Activated CD4-positive, CD25-positive, alpha-beta regulatory T cell treated with anti-CD3 and anti-CD28 coated beads, Interleukin-2, amount 50 U/mL, for 16 hours (primary cell): ENCODE measurements at places on chromosomes 11 and 22.

- DNase-seq = no peak
Observed at GRCh38 chr11:113332638-113333329, 18.4 kb downstream of the TTC12 start.

DNA sequence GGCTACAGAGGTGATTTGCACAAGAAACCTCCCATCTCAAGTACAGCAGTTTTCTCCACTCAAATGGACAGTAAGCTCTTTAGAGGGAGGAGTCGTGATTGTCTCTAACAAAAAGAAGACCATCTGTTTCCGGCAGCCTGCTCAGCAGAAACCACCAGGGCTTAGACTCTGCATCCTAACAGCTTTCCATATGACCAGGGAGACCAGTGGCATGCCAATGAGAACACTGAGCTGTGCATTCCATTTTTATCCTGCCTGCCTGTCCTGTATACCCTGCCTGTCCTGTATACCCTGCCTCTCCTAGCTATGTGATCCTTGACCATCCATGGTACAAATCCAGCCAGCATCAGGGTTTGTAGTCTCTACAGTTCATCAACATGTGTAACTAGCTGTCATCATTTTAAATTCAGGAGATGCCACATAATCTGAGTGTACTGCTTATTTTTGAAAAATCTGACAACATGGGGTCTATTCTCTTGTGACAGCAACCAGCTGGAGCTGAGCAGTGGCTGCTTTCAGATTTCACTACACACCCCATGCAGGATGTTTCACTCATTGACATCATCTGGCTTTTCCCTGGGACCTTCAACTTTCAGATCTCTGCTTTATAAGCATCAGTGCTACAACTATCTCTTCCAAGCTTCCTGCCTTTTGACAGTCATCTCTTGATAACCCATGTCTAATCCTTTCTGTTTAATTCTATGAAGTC is 50.5 kb upstream of the POU2AF2 start:
- no peak for DNase-seq

GRCh38 chr11:41459465-41460401 is at the start of gene LRRC4C:
Gene LRRC4C, minus strand, starts transcription at chr11:41459652.
- DNase-seq = no peak

DNA sequence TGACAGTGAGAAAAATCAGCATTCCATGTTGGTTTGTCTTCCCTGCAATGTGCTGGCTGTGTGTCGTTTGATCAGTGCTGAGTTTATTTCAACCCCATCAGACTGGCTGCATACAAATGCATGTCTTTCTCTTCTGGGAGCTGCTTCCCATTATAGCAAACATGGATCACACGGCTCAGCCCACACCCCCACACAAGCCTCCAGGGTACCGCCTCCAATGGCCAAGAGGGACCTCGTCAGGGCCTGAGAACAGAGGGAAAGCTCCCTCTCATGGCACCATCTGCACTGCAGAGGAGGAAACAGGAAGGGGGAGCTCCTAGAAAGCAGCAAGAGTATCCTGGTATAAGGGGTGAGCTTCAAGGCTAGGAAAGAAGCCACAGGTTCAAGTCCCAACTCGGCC is 214.2 kb downstream of the LARGE1 start:
- no peak for DNase-seq

- no peak for DNase-seq
Observed at GRCh38 chr11:3834664-3835461, 5.9 kb downstream of the RHOG start.

- DNase-seq = no peak
Observed at GRCh38 chr11:66886671-66887221, 29.9 kb downstream of the LRFN4 start.

- no peak for DNase-seq
Observed at GRCh38 chr22:31085928-31086327, 4.8 kb downstream of the SMTN start.

GRCh38 chr22:20943104-20943933 is 23.7 kb upstream of the AIFM3 start:
- no peak for DNase-seq

DNA sequence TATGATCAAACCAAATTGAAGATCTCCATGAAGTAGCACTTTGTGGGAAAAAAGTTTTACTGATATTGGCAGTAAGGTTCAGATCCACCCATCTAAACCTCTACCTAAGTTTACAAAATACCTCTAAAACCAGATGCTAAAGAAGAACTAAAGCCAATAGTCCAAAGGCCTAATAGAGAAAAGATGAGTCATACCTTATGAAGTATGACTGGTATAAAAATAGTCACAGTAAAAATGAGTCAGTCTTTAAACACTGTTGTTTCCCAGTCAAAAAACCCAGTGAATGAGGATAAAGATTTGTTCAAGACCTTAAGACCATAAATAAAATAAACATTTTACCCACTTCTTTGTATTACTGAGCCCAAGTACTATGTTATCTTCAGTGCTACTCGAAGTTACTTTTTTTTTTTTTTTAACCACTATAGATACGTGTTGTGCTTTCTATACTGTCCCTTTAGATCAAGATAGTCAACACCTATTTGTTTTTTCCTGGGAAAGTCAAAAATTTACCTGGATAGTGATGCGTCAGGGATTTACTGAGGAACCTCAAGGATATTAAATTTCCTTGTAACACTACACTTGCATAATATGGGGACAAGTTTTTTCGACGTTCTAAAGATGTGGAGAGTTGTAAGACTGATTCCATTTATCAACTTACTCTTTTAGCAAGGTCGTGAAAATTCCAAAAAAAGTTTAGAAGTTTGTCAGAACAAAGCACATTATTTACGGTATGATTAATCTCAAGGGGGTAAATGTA is 87.3 kb downstream of the CCDC73 start:
- no peak for DNase-seq

GRCh38 chr11:122453586-122453985 is 201.9 kb upstream of the UBASH3B start:
- no peak for DNase-seq

- DNase-seq = no peak
Observed at GRCh38 chr11:113065330-113065729, 104.1 kb downstream of the NCAM1 start.

DNA sequence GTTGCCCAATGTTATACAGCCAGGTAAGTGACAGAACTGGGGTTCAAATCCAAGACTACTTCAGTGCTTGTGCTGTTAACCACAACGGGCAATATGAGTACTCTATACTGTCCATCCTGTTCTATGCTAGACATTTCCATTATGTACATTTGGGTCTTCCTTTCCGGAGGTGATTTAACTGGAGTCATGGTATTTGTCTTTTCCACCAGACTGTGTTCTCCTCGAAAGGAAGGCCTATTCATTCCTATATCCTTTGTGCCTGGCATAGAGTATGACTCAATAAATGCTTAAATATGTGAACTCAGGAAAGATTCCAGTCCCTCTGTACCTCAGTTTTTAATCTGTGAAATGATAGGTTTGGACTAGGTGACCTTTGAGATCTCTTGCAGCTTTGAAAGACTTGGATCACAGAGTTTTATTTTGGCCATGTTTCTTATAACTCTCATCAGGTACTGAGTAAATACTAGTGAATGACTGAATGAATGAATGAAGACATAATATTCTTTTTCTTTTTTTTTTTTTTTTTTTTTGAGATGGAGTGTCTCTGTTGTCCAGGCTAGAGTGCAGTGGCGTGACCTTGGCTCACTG is 6.6 kb downstream of the RNF121 start:
- DNase-seq = no peak

GRCh38 chr22:19086417-19086816 is 35.8 kb downstream of the DGCR2 start:
- DNase-seq = no peak

DNA sequence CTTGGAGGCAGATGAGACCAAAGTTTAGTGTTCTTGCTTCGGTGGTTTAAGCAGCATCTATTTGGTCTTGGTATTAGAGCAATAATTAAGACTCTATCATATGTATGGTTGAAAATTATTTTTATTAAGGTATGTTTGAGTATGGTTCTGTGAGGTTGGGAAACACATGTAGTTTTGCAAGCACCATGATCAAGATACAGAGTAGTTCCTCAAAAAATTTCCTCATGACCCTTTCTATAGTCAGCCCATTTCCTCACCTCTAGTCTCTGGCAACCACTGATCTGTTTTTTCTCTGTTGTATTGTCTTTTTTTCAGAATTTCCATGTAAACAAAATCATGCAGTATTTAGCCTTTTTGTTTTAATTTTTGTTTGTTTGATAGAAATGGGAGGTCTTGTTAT is 18.4 kb downstream of the MTMR3 start:
- DNase-seq = no peak

DNA sequence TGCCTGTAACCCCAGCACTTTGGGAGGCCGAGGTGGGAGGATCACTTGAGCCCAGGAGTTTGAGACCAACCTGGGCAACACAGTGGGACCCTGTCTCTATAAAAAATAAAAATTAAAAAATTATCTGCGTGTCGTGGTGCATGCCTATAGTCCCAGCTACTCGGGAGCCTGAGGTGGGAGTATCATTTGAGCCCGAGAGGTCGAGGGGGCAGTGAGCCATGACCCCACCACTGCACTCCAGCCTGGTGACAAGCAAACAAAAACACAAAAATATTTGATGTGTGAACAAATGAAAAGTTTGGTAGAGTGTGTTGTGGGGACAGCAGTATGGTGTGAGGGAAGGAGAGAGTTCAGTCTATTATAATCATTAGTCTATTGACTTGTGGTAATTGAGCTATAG is 90.8 kb upstream of the PARVA start:
- no peak for DNase-seq

GRCh38 chr11:15006139-15006759 is 34.1 kb upstream of the CALCA start:
- no peak for DNase-seq

GRCh38 chr11:42013656-42014201 is 554.3 kb upstream of the LRRC4C start:
- no peak for DNase-seq

DNA sequence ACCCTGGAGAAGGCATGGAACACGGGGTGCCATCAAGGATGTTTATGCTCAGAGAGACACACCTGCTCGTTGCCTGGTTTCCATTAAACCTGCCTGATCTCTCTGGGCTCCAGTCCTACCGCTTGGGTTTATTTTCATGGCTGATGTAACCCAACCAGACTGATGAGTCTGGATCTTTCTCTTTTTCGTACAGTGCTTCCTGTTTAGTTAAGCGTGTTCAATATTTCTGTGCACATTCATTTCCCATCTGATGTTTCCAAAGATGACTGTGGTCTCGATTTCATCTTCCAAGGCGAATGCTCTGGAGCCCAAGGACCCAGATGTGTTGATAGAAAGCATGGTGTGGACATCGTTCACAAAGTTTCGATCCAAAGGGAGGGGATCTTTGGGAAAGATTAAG is 84.3 kb downstream of the SNX19 start:
- DNase-seq = no peak

GRCh38 chr11:119029340-119030028 is 1.2 kb downstream of the SLC37A4 start:
- DNase-seq = no peak

GRCh38 chr11:117770061-117770460 is 27.0 kb downstream of the DSCAML1 start:
- DNase-seq = no peak

DNA sequence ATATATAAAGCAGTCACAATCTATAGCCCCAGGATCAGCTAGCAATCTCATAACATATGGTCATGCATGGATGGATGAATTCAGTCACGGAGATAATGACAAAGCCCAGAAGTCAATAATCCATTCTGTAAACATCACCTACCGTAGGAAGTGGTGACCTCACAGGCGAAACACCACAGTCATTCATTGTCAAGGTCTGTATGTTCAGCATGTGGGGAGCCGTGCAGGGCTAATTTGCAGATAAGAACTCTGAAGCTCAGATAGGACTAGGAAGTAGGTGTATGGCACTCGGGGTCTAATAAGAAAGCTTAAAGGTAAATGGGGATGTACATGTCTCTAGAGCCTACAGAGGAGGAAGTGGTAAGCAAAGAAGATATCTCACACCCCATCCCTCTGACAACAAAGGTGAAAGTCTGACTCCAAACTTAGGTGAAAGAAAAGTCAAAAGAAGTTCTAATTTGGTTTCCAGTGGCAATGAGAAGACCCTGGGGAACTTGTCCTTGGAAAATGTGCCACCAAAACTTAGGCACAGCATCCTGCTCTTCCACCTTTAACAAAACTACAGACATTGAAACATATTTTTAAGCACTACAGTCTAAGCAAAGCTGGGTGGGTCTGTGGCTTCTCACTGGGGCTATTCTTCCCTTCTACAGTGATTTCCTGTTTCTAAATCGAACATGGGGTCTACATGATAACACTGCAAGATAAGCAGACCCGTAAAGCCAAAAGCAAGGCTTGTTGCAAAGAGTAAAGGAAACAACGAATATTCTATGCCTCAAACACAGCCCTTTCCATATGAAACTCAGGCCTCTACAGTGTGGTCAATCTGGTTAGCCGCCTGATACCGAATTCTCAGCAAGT is 5.2 kb downstream of the CRTAM start:
- DNase-seq = no peak

DNA sequence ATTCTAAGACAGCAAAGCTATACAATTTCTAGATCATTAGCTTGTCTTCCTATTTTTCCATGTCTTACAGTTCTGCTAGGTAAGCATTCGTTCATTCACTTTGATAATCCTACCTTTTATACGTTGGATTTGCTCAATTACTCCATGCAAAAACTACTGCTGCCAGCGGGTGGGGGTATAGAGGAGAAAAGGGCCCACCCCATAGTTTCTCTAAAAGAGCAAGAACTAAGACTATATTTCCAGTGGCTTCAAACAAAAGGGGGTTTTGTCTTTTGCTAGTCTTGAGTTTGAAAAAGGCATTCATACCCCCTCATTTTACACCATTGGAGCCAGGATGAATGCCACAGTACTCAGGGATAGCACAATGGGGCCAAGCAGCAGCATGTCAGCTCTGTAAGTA is 155.7 kb downstream of the WT1 start:
- DNase-seq = no peak

- DNase-seq = no peak
Observed at GRCh38 chr11:1017269-1018005, 19.1 kb downstream of the MUC6 start.

DNA sequence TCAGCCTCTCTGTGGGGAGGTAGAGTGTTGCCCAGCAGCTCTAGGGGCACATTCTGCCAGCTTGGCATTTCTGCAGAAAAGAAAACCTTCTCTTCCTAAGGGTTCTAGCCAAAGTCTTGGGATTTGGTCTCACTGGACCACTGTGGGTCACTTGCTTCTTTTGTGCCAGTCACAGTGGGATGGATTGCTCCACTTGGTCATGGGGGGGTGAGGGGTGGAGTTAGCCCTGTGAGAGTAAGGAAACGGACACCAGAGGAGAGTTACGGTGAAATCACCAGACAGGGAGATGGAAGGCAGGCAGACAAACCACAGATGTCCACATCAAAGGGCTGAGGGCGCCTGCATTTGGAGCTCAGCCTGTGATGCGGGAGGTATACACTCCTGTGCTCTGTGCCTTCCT is 10.8 kb downstream of the SGSM1 start:
- no peak for DNase-seq

GRCh38 chr11:70707821-70708220 is 309.5 kb downstream of the CTTN start:
- no peak for DNase-seq

DNA sequence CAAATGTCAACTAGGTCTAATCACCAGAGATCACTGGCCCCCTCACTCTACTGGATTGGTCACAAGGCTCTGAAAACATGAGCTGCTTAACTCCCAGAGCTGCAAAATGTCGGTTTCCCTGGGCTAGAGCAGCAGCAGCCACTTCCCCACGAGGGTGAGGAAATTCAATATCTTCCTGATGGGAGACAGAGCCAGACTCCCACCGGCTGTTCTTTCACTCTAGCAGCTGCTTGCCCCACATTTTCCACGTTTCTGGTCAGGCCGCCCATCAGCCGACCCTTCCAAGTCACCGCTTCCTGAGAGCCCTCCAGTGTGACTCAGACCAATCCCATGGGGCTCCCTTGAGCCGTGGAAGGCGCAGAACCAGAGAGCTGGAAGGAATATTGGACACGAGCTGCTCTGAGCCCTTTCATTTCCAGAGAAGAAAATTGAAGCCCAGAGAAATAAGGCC is 227.0 kb downstream of the ADAMTS15 start:
- no peak for DNase-seq
